ENCODE measurements at places on chromosomes 11 and 22. TPM values are rescaled to one million over a fixed set of nuclear protein-coding genes. Genes with fewer than 3 reads are reported as not detected.

- H3K36me3 ChIP-seq: no peaks in the 10 kb centered on the region
- H3K4me1 ChIP-seq: no peaks in the 10 kb centered on the region
- DNase-seq: no peak
- H3K27me3 ChIP-seq: no peaks in the 10 kb centered on the region
- no peak overlapping the region for H3K4me3 ChIP-seq
Measured at GRCh38 chr11:108873941-108874340, 209.1 kb downstream of the DDX10 start.

DNA sequence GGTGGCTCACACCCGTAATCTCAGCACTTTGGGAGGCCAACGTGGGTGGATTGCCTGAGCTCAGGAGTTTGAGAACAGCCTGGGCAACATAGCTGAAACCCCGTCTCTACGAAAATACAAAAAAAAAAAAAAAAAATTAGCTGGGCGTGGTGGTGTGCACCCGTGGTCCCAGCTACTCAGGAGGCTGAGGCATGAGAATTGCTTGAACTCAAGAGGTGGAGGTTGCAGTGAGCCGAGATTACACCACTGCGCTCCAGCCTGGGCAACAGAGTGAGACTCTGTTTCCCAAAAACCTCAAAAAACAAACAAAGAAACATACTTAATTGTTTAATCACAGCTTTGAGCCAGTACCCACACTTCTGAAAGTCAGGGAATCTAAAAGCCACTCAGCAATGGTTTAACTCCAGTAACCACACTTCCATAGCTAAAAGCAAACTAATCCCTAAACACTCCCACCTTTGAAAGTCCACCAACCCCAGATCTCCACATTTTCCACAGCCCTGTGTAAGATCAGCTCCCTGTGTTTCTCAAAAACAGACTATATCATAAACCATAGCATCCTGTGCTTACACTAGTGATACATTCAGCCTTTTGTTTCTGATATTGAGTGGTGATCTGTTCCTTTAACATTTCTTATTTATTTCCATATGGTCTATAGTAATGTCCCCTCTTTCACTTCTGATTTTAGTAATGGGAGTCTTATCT lies 4.9 kb upstream of the OR2AT4 start:
- DNase-seq: no peak
- no peak overlapping the region for H3K27ac ChIP-seq
- no peaks in the 10 kb centered on the region for H3K36me3 ChIP-seq
- no peaks in the 10 kb centered on the region for H3K27me3 ChIP-seq

DNA sequence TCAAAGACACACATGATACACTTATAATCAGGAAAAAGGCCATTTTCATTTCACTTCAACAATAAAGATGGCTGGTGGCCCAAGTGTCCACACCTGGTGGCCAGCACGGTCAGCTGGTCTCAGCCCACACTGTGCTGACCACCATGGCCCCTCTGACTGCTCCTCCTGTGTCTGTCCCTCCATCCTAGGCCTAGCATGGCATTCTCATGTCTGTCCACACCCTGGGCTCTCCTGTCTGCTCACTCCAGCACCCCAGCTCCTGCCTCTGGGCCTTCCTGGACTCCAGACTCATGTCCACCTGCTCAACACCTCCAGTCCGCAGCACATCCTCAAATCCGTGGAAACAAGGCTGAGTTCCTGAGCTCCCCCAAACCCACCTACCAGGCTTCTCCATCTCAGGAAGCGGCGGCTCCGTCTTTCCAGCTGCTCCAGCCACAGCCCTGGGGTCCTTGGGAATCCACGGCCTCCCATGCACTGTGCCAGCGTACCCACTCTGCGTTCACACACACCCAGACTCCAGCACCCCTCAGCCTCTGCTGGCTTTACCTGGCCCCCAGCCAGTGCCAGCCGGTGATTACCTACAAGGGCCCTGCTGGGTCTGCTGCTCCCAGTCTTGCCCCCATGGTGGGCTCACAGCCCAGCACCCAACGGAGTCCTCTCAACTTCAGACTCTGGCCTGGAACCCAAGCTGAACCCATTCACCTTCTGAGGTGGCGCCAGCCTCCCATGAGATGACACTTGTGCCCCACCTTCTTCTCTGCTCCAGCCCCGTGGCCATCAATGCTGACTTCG lies 13.9 kb downstream of the SIRT3 start:
- no peak overlapping the region for H3K4me3 ChIP-seq
- no peaks in the 10 kb centered on the region for H3K4me1 ChIP-seq
- no peak overlapping the region for H3K27ac ChIP-seq
- no peak for DNase-seq

GRCh38 chr11:84871116-84871515 lies 756.0 kb downstream of the DLG2 start:
- no peaks in the 10 kb centered on the region for H3K36me3 ChIP-seq
- H3K4me1 ChIP-seq: peaks cover 3% of the 10 kb centered on the region
- H3K27me3 ChIP-seq: no peaks in the 10 kb centered on the region
- no peak overlapping the region for H3K27ac ChIP-seq
- no peak overlapping the region for H3K4me3 ChIP-seq

GRCh38 chr11:115745610-115746512 lies 241.6 kb upstream of the CADM1 start:
- no peaks in the 10 kb centered on the region for H3K36me3 ChIP-seq
- no peaks in the 10 kb centered on the region for H3K27me3 ChIP-seq
- H3K4me1 ChIP-seq: no peaks in the 10 kb centered on the region
- no peak for DNase-seq
- H3K27ac ChIP-seq: no peak overlapping the region

DNA sequence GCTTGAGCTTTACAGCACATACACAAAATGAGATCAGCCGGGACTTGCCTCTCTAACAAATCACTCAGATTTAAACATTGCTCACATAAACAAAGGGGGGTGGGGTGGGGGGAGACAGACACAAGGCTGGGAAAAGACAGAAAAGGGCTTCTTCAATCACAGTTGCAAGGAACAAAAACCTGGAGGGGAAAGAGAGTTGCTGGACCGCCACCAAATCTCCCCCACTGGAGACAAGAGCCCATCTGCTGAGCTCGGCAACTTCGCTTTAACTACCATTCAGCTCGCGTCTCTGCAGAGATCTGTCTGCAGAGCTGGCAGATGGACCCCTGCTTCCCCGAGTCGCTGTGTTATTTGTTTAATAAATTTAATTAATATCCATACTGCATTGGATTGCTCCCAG lies 165.0 kb downstream of the RCN1 start:
- H3K27me3 ChIP-seq: no peaks in the 10 kb centered on the region
- H3K27ac ChIP-seq: no peak overlapping the region
- no peaks in the 10 kb centered on the region for H3K36me3 ChIP-seq
- no peak for DNase-seq
- H3K4me3 ChIP-seq: no peak overlapping the region

GRCh38 chr11:74695705-74696280 lies 35.4 kb downstream of the CHRDL2 start:
- no peak overlapping the region for H3K4me3 ChIP-seq
- no peak for DNase-seq
- H3K27ac ChIP-seq: no peak overlapping the region

DNA sequence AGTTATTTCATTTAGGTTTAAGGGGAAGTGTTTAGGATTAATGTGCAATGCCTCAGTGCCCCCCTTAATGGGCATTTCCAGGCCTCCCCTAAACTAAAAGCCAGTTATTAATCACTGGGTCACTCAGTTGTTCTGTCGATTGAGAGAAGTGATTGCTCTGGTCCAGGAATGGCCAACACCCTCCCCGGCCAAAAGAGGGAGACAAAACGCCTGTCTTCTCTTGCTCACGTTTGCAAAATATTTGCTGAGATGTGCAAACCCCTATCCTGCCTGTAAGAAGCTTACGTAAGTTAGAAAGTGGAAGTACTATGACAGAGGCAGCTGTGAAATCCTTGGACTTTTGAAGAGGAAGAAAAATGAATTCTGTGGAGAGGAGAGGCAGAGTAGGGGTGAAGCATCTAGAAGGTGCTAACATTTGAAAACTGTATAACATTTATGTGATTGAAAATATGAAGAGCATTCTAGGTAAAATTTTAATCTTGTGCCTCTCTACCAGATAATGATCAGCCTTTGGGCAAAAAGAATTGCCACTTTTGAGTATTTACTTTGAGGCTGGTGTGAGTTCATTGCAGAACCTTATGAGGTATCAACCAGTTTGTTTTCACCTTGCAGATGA lies 37.7 kb downstream of the NTM start:
- no peak overlapping the region for H3K4me3 ChIP-seq
- no peak overlapping the region for H3K27ac ChIP-seq
- H3K36me3 ChIP-seq: no peaks in the 10 kb centered on the region
- no peak for DNase-seq

GRCh38 chr11:23988381-23989006 lies 508.4 kb upstream of the LUZP2 start:
- H3K27me3 ChIP-seq: no peaks in the 10 kb centered on the region
- no peak overlapping the region for H3K4me3 ChIP-seq
- H3K4me1 ChIP-seq: no peaks in the 10 kb centered on the region
- DNase-seq: no peak
- no peak overlapping the region for H3K27ac ChIP-seq

DNA sequence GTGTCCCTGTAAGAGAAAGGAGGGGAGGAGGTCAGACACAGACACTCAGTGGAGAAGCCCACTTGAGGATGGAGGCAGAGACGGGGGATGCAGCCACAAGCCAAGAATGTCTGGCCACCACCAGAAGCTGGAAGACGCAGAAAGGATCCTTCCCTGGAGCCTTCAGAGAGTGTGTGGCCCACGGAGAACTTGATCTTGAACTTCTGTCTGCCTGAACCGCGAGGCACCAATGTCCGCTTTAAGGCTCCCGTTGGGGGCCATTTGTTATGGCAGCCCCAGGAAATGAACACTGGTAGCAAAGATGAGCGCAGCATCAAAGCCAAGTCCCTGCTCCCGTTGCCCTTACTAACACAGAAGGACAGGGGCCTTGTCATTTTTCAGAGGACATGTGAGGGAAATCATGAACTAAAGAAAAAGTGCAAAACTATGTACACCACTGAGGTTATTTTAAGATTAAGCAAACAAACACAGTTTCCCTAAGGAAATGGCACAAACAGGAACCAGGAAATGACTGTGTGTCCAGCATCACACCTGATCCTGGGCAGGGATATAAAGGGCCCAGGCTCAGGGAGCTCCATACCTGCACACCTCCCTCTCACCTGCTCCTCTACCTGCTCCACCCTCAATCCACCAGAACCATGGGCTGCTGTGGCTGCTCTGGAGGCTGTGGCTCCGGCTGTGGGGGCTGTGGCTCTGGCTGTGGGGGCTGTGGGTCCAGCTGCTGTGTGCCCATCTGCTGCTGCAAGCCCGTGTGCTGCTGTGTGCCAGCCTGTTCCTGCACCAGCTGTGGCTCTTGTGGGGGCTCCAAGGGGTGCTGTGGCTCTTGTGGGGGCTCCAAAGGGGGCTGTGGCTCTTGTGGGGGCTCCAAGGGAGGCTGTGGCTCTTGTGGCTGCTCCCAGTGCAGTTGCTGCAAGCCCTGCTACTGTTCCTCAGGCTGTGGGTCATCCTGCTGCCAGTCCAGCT lies at the start of gene KRTAP5-6:
Gene KRTAP5-6 (plus strand): TSS at position 588 of the 963 bp plus-strand sequence. CDS start 51 bp downstream, at position 639.
- H3K27ac ChIP-seq: no peak within 1 kb of the TSS
- peaks cover 22% of the 10 kb centered on the region for H3K4me1 ChIP-seq
- no peak for DNase-seq

Gene AMPD3
- polyA plus RNA-seq: 0.89 TPM

Gene NLRP14
- polyA plus RNA-seq: 0.22 TPM

Gene FGF4
- not detected for polyA plus RNA-seq

Gene LAYN
- polyA plus RNA-seq: 0.43 TPM

Gene CLDN5
- 15.6 TPM for polyA plus RNA-seq
